ENCODE measurements at places on chromosomes 6 and 20.
A peak's percentile ranks its signal among the peaks of the same experiment; 100 is the strongest.

DNA sequence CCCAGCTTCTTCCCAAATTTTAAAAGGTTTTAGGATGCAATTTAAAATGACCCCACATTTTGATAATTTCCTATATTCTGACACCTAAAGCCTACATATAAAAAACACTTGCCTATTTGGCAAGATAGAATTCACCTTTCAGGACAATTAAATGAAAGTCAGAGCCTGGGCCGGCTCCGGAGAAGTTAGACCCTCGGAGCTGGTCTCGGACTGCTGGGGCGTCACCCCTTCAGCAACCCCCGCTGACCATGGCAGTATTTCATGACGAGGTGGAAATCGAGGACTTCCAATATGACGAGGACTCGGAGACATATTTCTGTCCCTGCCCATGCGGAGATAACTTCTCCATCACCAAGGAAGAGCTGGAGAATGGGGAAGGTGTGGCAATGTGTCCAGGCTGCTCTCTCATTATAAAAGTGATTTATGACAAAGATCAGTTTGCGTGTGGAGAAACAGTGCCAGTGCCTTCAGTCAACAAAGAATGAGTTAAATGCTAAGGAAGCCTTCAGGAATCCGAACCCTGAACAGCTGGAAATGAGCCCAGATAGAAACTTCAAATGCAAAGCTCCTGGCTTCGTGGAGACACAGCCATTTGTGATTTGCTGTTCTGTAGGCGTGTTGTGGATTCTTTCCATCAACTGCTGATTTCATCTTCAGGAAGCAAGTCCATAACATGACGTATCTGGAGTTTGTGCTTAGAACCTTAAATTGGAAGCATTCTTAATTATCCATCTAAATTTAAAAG, 16.0 kb downstream of the TCFL5 start:
- no peak for DNase-seq

DNA sequence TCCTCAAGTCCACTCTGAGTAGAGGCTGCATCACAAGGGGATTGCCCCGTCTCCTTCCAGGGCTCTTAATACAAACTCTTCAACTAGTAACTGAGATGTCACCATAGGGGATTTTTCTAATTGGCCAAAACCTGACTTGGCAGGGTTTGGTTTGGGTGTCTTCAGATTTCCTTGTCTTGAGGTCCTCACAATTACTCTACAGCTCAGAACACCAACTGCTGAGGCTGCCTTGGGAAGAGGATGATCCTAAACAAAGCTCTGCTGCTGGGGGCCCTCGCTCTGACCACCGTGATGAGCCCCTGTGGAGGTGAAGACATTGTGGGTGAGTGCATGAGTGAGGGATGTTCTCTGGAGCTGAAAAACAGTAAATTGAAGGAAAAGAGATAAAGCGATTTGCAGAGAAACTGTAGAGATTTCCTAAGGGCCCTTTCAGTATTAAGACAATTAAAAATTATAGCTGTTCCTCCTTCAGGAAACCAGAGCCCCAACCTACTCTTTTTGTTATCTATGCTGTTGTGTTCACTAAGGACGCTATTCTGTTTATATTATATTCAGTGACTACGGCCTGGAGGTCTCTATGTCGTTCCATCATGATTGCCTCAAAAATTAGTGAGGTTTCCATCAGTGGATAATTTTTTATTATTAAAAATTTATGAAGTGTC, at the start of gene HLA-DQA1:
HLA-DQA1 (plus strand) TSS at position 188 of the 662 bp plus-strand sequence; CDS start at position 241, 53 bp downstream.
- no peak for DNase-seq

GRCh38 chr6:122953766-122954165, 42.3 kb upstream of the CLVS2 start:
- no peak for DNase-seq

DNA sequence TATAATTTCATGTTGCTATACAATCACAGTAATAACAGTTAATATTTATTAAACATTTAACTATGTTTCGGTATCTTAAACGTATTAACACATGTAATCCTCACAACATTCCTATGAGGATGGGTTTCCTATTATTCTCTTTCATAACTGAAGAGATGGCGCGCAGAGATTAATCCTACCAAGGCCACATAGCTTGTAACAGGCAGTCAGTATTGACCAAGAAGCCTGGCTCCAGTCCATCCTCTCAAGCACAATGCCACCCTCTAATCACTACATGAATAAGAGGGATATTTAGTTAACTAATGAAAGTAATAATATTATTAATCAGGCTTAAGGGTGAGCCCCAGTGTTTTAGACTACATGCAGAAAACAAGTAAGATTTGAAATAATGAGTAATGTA, 149.7 kb upstream of the SIM1 start:
- no peak for DNase-seq

- peak; percentile 56 for DNase-seq
Measured at GRCh38 chr6:168120390-168121302, 41.6 kb upstream of the FRMD1 start.

DNA sequence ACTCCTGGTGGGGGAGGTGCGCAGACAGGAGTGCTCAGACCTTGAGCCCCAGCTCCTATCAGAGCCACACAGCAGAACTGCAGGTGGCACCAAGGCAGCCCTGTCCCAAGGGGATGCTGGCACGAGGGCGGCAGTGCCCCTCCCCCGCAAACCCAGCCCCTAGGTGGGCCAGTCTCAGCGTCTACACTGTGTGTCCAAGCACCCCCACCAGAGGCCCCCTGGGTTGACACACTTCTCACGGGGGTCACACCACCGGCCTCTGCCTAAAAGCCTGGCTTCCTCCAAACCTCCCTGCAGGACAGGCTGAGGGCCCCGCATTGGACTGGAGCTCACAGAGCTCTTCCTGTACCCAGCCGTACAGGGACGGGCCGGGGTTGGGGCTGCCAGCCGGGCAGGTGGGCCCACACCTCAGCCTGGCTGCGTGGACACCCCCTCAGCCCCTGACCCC, 8.1 kb downstream of the SLC2A4RG start:
- DNase-seq = no peak

DNA sequence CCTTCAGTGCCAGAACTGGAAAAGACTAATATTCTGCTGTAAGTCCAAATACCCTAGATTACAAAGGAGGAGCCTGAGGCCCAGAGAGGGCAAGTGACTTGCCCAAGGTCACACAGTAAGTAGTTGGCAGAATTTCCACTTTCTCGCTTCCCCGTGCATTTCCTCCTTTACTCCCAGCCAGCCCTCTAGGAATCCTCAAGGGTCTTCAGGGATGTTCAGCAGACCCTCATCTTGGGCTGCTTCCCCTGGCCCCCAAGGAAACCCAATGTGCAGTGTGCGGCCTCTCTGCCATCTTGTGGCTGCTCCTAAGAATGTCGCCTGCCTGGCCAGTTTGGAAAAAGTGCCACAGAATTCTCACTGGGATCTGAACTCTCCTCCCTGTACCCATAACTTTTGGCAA, 217.7 kb upstream of the LRFN2 start:
- DNase-seq = no peak

DNA sequence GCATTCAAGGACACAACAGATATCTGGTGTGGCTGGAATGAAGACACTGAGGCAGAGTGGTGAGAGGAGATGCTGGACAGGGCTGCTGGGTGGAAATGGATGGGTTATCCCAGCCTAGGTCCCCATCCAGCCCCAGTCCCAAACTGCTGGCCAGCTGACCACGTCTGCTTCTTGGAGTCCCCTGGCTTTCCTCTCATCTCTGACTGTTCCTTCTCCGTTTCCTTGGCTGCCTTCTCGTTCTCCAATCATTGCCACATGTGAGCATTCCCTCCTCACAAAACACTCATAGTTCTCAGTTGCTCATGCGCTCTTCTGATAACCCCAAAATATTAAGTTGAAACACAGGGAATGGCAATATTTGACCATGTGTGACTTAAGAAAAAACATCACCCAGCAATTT, 31.5 kb downstream of the MAFB start:
- no peak for DNase-seq

- DNase-seq = no peak
Measured at GRCh38 chr6:145829950-145830349, 15.4 kb upstream of the FBXO30 start.

GRCh38 chr6:169445661-169446581, 192.3 kb upstream of the THBS2 start:
- no peak for DNase-seq

DNA sequence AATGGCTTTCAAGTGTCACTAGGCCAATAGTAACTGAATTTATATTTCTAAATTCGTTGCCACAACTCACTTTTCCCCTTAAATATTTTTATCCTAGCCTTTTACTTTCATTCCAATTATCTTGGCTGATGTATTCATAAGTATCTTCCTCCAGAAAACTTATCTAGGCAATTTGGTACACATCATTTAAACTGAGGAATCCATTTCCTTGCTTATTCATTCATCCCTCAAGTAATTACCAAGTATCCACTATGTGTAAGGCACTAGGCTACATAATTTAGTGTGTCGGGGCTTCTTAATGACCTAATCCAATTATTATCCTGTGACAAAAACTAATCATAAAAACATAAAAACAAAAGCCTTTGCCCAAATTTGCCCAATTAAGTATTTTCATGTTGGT, 258.3 kb upstream of the TCF21 start:
- no peak for DNase-seq

- no peak for DNase-seq
Measured at GRCh38 chr6:144327081-144327480, 41.9 kb downstream of the UTRN start.

DNA sequence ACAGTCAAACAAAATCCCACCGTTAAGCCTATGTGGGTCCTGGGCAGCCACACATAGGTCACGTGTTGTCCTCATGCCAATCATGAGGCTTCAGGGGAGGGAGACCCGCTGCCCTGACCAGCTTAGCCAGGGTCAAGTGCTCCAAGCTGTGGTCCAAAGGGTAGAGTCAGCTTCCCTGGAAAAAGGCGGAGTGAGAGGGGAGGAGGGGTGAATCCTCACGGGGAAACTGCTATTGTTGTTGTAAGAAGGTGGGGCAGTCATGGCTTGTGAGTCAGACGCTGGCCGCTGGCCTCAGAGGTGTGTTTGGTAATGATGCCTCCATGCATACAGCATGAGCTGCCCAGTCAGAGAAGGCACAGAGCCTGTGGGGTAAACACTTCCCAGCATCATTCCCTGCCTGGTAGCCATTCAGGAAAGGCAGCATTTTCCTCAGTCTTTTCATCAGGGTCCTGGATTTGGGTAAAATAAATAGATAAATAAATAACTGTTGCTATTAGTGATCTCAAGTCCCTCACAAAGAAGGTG, 8.7 kb downstream of the CST3 start:
- DNase-seq = no peak

- DNase-seq = no peak
Measured at GRCh38 chr6:1336246-1336843, 24.4 kb downstream of the FOXQ1 start.

DNA sequence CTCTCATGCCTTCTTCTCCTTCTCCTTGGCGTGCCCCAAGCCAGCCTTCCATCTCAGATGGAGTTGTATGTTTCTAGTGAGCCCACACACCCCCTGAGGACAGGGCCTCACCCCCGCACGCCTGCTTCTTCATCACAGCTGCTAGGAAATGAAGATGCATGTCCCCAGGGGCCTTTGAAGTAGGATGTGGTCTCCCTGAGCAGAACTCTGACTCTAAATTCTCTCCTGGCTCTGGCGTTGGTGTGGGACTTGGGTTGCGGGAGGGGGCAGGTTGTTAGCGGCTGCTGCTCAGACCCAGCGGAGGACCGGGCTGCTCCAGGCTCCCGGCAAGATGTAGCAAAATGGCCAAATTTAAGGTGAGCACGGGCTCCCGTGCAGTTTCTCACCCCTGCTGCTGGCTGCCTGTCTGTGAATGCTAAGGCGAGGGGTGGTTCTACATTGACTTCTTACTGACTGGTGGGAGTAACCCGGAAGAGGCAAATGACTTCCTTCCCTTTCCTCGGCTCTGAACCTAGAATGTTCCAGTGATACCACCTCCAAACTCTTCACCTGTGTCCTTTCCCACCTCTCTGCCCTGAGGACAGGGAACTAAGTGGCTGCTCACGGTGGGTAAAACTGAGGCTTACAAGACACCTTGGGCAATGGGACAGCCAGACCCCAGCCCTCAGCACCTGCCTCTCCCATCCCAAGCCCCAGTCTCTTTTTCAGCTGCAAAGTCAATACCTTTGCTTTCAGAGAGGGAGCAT, 8.8 kb downstream of the SYNJ2 start:
- DNase-seq = peak; percentile 55

DNA sequence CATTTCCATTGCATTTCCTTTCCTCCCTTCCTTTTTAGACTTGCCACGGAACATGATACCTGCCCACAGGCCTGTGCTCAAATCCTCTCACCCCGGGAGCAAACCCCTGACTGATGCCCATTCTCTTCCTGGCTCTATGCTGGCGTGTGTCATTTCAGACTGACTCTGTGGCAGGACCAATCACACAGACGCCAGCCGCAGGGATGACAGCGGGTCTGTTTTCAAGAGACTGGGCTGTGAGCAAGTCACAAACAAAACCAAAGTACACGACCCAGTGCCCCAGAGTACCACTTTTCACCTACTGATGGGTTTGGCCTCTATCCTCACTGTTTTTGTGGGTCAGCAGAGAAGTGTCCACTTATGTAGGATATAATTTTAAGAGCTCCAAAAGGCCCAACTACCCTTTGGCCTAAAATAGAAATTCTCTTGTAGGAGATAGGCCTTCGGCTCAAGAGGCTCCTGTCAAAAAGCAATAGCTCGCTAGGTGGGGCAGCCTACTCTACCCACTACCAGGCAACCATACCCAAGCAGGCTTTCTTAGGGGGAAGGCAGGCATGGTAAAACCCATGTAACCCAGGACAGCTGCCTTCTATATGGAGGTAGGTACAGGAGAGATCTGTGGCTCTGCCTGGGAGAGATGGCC, 215.7 kb downstream of the CDC5L start:
- no peak for DNase-seq

- no peak for DNase-seq
Measured at GRCh38 chr6:42978487-42978838, 518 bp downstream of the PEX6 start.

GRCh38 chr6:17869010-17869752, 118.3 kb downstream of the KIF13A start:
- no peak for DNase-seq

DNA sequence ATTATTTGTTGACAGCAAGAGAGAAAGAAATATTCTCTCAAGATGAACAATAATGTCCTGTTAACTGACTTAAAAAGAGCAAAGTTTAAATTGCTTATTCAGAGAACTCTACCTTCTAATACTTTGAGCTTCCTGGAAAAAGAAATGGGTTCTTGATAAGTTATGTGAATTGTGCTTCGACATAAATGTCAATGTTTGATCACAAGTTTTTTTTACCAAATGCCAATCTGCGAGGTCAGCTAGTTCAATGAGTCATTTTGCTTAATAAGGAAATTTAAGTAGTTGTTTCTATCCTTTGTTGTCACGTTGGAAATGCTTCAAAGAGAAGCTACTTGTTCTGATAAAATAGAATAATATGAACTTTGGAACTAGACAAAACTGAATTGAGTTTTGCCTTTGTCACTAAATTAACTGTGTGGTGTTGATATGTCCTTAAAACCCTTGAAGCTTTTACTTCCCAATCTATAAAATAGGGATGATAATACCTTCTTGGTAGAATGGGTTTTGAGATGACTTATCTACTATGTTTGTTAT, 642.1 kb upstream of the FLRT3 start:
- DNase-seq = no peak

- no peak for DNase-seq
Measured at GRCh38 chr6:159682295-159682694, 10.7 kb downstream of the SOD2 start.

GRCh38 chr6:165308926-165309731, at the start of gene C6orf118:
C6orf118 (minus strand) TSS chr6:165309605; CDS start chr6:165309586, 19 bp downstream.
- DNase-seq = no peak
